Right lung (tissue), 10 donors: ENCODE measurements at places on chromosomes 16 and 17. TPM values are rescaled to one million over a fixed set of nuclear protein-coding genes. Genes with fewer than 3 reads are reported as not detected.

- no peak for DNase-seq
Observed at GRCh38 chr17:38428112-38428642, at the start of gene ARHGAP23. Gene ARHGAP23, plus strand, starts transcription at chr17:38428464. Its CDS starts 22 bp downstream, at chr17:38428486.

Gene ZFP90
- polyA plus RNA-seq, result 46.2 TPM

Gene CSH2
- 0.88 TPM for polyA plus RNA-seq

- no peak for DNase-seq
Observed at GRCh38 chr16:83109490-83110125, 482.8 kb downstream of the CDH13 start.

Gene CES5A
- not detected for polyA plus RNA-seq

Gene KRTAP1-5
- polyA plus RNA-seq, result not detected

- DNase-seq, result no peak
Observed at GRCh38 chr16:89853306-89853993, 19.9 kb upstream of the TCF25 start.

GRCh38 chr17:50354198-50354597 lies 8.3 kb downstream of the XYLT2 start:
- no peak for DNase-seq

Gene RAB11FIP4
- 8.4 TPM for polyA plus RNA-seq
